ENCODE measurements at places on chromosomes 7 and 10.

- no peak for DNase-seq
Observed at GRCh38 chr10:123151737-123152135, 2.5 kb upstream of the BUB3 start.

DNA sequence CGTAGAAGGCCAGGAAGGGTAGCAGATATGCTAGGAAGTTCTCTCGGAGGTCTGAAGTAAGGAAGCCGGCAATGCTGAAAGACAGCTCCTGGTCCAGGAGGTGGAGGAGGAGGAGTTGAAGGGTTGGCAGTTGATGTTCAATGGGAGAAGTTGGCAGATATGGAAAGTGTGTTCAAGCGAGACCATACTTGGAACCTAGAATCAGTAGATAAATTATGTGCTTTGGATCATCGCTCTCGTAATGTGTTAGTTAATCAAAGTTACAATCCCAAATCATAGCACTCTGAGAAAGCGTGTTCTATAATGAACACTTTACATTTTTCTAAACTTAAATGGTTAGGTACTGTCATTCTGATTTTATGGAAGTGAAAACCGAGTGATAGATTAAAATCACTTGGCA is 152.9 kb downstream of the CELF2 start:
- DNase-seq, result no peak

GRCh38 chr7:151876899-151877777 is at the start of gene PRKAG2:
TSS of gene PRKAG2 (minus strand) at chr7:151877115. CDS start at chr7:151876620, 495 bp downstream.
- DNase-seq, result peak; percentile 36

DNA sequence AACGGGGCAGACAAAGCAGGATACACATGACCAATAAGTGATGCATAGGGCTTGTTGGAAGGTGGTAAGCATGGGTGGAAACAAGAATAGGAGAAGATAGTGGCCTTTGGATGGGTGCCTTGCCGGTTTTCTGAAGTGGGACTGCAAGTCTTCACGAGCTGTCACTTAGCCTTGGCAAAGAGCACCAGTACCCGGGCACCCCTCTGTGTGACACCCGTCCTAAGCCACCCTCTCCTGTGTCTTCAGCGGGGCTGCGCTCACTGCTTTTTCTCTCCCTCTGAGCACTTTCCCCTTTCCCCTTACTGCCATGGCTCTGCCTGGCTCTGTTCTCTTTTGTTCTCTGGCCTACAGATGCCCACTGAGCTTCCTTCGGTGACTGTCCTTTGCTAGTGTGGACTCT is 399.7 kb upstream of the MKI67 start:
- no peak for DNase-seq

GRCh38 chr7:138299066-138299465 is 161.0 kb upstream of the TRIM24 start:
- peak; percentile 30 for DNase-seq

GRCh38 chr7:155375337-155376277 is 77.9 kb downstream of the INSIG1 start:
- peak; percentile 13 for DNase-seq

- DNase-seq, result no peak
Observed at GRCh38 chr7:1112109-1112508, 24.2 kb downstream of the GPER1 start.

- peak; percentile 72 for DNase-seq
Observed at GRCh38 chr10:98446661-98447221, at the start of gene HPS1. TSS of gene HPS1 (minus strand) at chr10:98446935. CDS start at chr10:98443240, 3,695 bp downstream.

DNA sequence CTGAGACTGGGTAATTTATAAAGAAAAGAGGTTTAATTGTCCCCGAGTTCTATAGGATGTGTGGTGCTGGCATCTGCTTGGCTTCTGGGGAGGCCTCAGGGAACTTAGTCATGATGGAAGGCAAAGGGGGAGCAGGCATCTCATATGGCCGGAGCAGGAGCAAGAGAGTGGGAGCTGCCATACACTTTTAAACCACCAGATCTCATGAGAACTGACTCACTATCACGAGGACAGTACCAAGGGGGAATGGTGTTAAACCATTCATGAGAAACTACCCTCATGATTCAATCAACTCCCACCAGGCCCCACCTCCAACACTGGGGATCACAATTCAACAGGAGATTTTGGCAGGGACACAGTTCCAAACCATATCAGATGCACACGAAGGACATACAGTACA is 199.9 kb upstream of the DPP6 start:
- DNase-seq, result no peak

- no peak for DNase-seq
Observed at GRCh38 chr10:21508706-21509331, 16.7 kb downstream of the SKIDA1 start.

- no peak for DNase-seq
Observed at GRCh38 chr7:131945957-131946544, 389.6 kb upstream of the PODXL start.

GRCh38 chr10:29317027-29317420 is 28.2 kb downstream of the LYZL1 start:
- peak; percentile 53 for DNase-seq

GRCh38 chr10:115827231-115828009 is 445.6 kb downstream of the GFRA1 start:
- DNase-seq, result no peak

DNA sequence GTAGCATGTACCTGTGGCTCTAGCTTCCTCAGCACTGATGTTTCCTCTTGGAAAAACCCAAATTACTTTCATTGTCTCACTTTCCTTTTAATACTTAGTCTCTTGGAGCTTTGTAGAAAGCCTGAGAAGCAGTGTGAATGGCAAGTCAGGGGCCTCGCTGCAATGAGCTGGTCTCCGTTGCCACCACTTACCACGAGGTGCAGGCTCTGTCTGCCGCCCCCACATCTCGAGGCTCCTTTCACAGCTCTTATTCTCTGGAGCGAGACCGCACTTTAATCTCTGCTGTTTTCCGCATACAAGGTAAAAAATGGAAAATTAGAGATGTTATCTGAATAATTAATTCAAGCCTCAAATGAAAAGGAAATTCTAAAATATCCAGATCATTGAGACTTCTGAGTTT is 186.2 kb downstream of the HECW1 start:
- no peak for DNase-seq

DNA sequence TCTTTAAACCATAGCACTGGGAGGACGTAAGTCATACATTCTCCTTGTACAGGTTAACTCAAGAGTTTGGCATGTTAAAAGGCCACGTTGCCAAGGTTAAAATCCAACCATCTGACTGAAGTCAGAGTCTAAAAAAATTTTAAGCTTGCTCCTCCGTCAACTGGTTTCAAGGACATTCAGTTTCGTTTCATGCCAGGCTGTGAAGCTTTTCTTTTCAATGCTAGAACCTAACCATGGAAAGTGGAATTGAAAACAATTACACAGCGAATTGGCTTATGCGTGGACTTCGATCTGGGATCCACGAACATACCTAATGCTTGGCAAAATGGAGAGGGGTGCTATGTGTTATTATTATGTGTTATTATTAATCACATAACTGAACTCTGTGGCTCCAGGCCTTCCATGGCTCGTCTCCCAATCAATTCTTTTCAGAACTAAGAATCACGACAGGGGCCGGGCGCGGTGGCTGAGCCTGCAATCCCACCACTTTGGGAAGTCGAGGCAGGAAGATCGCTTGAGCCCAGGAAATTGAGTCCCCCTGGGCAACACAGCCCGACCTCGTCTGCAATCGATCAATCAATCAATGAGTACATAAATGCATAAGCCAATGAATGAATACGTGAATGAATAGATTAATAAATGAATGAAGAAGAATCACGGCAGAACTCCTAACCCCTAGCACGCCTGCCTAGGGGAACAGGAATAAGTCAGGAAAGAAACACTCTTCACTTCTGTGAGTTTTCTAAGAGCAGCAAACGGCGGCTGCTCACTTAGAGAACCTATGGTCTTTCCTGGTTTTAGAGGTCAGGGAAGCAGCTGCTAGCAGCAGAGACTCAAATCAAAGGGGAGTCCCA is 733 bp upstream of the ARL5B start:
- DNase-seq, result peak; percentile 33

DNA sequence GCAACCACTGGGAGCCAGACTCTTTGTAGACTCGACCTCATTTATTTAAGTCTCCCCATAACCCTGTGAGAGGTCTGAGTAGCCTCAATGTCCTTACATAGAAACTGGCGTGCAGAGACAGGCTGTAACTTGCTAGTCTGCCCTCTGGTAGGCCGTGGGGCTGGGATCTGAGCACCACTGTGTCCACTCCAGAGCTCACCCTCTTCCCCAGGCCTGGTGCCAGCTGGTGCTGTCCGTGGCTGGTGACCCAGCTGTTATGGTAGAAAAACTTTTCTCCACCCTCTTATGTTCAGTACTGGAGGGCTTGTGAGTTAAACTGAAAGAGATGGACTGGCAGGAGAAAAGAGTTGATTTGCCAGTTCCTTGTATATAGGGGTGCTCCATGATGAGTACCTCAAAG is 41.9 kb downstream of the ADAMTS14 start:
- DNase-seq, result no peak

- DNase-seq, result peak; percentile 71
Observed at GRCh38 chr10:60032723-60033122, 126.4 kb upstream of the CCDC6 start.
